ENCODE measurements at places on chromosomes 3 and 15.

- no peak for DNase-seq
Measured at GRCh38 chr15:67611370-67612369, 69.2 kb downstream of the MAP2K5 start.

DNA sequence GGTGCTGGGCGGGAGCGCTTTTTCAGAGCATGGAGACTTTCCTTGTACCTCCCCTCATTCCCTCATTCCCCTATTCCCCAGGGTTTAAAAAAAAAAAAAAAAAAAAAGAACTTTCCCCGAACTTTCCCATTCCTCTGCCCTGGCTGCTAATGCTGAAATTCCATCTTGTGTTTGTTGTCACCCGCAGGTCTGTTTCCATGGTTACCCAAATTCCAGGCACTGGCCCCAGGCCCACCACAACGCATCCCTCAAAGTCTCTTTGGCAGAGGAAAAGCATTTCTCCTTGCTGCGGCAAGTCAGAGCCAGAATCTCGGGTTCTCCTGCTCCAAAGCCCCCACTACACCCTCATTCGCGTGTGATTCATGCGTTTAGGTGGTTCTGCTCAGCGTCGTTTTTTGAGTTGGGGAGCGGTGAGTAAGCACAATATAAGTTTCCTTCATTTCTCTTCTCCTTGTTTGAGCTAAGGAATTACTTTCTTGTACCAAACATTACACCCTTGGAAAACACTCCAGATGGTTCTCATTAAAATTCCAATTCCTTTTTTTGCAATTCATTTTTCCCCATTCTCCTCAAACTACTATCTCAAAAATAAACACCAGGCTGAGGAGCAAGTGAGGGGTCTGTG, 21.6 kb downstream of the ANAPC13 start:
- no peak for DNase-seq

- no peak for DNase-seq
Measured at GRCh38 chr3:22010997-22011396, 260.0 kb upstream of the ZNF385D start.

DNA sequence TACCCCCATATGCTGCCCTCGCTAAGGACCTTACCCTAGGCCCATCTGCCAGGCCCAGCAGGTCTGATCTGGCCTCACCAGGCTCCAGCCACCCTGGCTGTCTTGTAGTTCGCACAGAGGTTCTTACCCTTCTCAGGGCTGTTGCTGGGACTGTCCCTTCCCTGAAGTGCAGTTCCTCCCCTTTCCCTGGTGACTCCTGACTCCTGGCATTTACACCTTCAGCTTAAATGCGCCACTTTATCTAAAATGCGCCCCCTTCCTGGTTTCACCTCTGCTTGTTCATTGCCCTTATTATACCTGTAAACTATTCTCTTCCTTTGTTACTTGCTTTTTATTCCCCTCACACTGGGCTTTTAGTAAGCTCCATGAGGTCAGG, 835 bp upstream of the TTLL3 start:
- no peak for DNase-seq

DNA sequence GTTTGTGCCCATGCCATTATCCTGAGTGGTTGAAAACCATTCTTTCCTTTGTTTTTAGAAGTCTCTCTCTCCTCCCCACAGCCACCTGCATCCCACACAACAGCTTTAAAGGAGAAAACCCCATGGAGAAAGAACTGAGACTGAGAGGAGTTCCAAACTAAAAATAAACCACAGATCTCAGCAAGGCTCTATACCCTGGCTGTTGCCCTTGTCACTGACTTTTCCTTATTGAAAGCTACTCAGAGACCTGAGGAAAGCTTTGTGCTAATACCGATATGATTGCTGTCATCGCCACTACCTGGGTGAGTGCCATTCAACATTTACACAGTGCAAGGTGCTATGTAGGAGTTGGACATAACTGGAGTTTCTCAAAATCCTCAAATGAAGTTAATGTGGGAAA, 55.5 kb upstream of the RASGRP1 start:
- DNase-seq: no peak

- no peak for DNase-seq
Measured at GRCh38 chr15:79160211-79160610, 69.6 kb upstream of the RASGRF1 start.

GRCh38 chr3:167773584-167773983, 38.1 kb downstream of the SERPINI1 start:
- DNase-seq: no peak

DNA sequence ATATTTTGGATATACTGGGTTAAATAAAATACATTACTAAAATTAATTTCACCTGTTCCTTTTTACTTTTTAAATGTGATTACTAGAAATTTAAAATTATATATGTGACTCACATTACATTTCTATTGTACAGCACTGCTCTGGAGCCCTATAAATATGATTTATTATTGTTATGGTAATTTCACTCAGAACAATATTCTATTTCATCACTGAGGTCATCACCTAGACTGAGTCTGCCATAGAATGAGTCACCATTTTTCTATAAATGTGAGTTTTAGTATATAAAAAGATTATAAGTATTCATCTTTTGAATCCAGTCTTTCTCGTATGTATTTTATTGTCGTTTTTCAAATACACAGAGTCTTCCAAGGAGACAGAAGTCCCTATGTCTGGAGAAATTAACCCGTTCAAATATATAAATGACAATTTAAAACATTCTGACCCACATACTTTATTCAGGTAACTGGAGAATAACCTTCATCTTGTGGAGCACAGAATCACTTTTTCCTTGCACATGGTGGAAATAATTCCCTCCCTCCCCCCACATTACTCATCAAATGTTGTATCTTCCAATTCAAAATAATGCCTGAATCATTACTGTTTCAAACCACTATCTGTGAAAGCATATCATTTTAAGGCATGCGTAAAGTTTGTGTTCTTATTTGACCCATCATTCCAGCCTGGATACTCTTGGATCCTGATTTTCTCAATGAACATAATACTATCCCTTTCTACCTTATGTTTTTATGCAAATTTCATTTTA, 30.0 kb downstream of the CHST14 start:
- DNase-seq: no peak

DNA sequence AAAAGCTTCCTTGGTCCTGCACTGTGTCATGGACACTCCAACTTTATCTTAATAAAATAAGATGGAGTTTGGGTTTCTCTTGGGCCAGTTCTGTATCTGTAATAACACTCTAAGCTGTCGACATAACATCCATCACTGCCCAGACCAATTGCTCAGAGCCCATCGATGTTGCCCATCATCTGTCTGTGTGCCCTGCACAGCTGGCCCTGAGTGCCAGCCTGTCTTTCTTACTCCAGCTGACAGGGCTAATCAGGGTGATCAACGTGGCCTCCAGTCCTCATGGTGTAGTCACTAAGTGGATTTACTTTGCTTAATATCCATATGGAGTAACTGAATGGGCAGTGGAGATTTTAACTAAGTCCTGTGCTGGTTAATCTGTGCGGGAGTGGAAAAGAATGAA, 419.8 kb upstream of the TPM1 start:
- no peak for DNase-seq

- DNase-seq: no peak
Measured at GRCh38 chr15:99467853-99468464, 97.8 kb upstream of the MEF2A start.

DNA sequence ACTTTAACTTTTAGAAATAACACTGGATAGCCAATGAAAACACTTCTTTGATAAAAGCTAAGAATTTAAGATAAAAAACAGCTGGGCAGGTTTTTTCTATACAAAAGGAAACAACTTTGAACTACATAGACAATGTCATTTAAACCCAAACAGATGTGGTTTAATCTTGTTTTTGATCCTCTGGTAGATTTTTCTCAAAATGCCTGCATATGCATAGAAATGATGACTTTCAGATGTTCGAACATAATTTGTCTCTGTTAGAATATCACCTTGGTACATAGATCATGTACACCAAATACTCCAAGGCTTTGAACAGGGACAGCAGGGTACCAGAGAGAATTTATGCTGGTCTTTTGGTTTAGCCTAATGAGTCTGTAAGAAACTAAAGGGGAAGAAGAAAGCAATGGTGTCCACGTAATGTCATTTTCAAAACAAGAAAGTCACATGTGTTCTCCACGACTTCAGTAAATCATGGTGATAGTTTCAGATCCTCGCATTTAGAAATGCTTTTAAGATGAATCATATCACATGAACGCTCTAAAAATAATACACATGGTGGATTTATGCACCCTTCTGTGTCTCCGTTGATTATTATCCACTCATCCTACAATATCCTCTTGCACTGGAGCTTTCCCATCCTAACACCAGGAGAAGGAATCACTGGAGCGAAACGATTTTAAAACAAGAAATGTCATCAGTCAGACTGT, 160.1 kb upstream of the PDZRN3 start:
- no peak for DNase-seq

DNA sequence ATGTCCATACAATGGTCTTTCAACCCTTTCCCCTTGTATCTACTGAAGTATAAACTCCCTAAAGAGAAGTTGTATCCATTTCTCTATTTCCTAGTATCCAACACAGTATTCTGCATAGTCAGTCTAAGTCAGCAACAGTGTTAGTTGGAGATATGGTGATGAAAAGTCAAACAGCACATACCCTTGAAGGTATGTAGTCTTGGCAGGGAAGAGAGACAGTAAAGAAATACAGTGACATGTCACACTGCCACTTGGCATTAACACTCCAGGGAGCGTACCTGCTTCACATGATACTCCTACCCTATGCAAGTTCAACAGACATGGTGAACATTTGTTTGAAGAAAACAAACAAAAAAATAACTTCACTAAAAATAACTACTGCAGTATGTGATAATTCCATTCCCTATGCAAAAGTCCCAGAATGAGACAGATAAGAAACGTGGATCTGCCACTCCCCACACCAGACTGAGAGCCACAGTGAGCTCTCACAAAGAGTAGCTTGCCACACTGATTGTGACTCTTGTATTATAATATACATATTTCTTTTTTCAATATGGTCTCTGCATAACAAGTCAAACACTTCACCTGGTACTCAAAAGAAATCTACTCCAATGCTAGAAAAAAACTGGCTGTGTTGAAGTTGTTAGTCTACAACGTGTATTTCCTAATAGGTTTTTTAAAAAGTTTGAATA, 5.9 kb downstream of the PDCD10 start:
- DNase-seq: no peak

GRCh38 chr15:100468285-100468684, 60.5 kb downstream of the CERS3 start:
- no peak for DNase-seq

- DNase-seq: no peak
Measured at GRCh38 chr3:28912120-28912885, 368.6 kb upstream of the RBMS3 start.

- DNase-seq: no peak
Measured at GRCh38 chr3:106703524-106703923, 673.7 kb upstream of the CCDC54 start.

DNA sequence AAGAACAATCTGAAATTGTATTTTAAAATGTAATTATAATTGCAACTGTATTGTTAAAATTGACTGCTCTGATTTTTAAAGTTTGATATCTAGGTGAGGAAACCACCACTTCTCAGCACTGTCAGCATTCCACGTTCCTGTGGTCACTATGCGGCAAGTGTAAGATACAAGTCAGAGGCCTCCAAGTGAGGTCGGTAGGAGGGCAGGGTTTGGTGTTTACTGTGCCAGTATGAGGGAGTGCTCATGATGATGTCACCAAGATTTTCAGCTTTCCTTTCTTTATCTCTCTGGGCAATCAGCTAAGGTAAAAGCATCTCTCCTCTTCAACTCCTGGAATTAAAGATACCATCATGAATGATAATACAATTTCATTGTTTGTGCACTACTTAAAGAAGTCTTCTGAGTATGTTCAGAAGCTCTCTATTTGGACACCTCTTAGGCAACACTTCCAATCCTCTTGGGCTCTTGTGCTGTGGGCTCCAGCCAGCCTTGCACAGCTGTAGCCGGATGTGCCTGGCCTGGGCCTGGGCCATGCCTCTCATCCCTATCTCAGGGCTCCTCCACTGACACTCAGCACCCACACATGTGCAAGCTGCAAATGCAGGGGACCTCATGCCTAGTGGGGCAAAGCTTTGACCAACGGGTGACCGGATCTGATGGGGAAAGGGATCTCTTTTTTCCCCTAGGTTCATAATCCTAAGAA, 42.9 kb downstream of the CCR3 start:
- no peak for DNase-seq

GRCh38 chr3:55305696-55306485, 181.2 kb downstream of the WNT5A start:
- DNase-seq: no peak

DNA sequence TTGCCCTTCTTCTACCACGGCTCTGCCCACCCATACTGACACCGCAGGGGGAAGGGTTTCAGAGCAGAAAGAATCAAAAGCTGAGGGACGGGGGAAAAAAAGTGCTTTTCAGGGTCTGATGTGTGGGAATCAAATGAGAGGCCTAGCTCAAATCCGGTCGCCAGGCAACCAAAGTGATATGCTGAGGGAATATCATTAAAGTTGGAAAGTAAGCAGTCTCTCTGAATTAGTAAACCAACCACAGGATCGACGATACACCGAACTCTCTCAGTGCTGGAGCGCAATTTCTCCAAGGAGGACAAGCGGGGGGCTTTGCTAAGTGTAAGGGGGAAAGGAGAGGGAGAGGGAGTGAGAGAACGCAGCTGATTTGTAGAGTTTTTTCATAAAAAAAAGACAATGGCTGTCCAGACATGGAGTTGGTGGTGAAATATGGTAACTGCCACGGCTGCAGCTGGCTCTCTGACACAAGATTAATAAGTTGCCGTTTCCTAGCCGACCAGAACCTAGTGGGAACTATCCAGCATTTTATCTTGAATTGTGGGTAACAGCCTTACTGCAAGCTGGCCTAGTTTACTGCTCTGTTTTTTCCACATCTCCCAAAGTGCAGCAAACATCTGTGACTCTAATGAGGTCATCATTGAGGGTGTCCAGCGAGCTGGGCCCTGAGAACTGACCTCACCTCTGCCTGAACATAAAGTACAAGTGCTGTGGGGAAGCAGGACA, 530.2 kb downstream of the SOX2 start:
- DNase-seq: no peak

DNA sequence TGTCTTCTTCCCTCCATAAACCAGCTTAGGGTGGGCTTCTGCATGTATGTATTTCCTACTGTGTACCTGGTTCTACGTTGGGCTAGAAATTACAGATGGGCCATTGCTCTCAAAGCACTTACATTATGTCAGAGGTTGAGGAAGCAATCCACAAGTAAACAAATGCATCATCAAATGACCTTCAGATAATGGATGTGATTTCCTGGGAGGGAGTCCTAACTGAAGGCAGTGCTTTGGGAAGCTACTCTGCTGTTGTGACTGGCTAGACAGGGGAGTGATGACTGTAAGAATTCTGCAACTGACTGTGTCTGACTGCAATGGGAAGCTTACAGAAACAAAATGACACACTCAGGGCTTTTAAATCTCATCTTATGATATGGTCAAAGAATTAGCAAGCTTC, 71.0 kb upstream of the PRR23E start:
- DNase-seq: no peak

GRCh38 chr3:130682131-130682530, 64.5 kb downstream of the PIK3R4 start:
- no peak for DNase-seq

DNA sequence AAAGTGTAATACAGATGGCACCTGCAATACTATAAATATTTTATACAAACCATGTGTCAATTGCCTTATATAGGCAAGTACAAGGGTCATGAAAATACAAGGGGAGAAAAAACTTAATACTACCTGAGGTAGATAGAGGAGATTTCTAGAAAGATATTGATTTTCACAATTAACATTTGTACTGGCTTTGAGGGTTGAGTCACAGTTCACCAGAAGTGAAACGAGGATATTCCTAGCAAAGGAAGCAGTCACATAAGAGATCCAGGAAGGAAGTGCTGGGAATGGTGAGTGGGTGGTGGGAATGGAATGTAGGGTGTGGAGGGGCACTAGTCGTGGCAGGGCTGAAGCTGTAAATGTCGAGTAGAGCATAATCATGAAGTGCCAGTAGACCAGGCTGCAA, 108.7 kb downstream of the P2RY1 start:
- no peak for DNase-seq

- DNase-seq: no peak
Measured at GRCh38 chr15:48653216-48653615, 7.7 kb upstream of the FBN1 start.
